AG04450 (cell line): ENCODE measurements at places on chromosomes 6 and 20. TPM values are rescaled to one million over a fixed set of nuclear protein-coding genes. Genes with fewer than 3 reads are reported as not detected.

LMBRD1 gene
- polyA plus RNA-seq, result 17.9 and 27.3 TPM in 2 replicates

GRCh38 chr20:41167481-41168253, 30.3 kb downstream of the PLCG1 start:
- no peak for DNase-seq

- DNase-seq, result no peak
These were observed 4.0 kb downstream of the SLC52A3 start for GRCh38 chr20:764255-764654.

MKKS gene
- polyA plus RNA-seq, result 14.6 and 18.9 TPM in 2 replicates

GRCh38 chr6:122028933-122029522, 370.4 kb upstream of the HSF2 start:
- DNase-seq, result no peak
